ENCODE measurements at places on chromosomes 6 and 20. TPM values are rescaled to one million over a fixed set of nuclear protein-coding genes. Genes with fewer than 3 reads are reported as not detected.
A peak's percentile ranks its signal among the peaks of the same experiment; 100 is the strongest.

GRCh38 chr6:140078561-140079125, 704.2 kb upstream of the CITED2 start:
- DNase-seq: no peak

Gene BPIFB4
- not detected for total RNA-seq

DNA sequence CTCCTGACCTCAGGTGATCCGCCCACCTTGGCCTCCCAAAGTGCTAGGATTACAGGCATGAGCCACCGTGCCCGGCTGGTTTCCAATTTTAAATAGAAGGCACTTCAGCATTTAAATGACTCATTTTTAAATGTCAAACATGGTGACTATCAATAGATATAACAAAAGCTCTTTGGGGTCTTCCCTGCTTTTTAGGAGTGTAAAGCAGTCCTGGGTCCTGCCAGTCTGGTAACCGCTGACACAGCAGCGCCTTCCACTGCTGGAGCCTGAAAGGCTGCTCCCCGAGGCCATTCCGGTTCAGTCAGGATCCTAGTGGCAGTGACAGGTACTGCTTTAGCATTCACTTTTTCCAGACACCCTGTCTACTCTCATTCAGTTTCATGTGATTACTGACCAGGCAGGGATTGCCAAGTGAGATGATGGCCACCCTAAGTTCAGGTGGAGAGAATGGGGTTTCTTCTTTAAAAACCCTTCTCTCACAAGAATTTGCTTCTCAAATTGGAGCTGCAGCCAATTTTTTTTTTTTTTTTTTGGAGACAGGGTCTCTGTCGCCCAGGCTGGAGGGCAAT, 5.1 kb downstream of the DIDO1 start:
- peak; percentile 76 for DNase-seq

DNA sequence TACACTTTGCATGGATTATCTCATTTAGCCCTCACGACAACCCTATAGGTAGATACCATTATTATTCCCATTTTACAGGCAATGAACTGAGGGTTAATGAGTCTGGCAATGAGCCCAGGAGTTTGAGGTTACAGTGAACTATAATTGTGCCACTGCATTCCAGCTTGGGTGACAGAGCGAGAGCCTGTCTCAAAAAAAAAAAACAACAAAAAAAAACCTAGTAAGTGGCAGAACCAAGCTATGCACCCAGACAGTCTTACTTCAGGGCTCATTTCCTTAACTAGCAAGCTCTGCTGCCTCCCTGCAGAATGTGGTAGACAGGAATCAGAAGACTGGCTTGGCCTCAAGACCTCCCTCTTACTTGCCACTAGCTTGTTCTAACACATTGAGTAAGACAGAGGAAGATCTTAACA, 71.9 kb upstream of the RREB1 start:
- DNase-seq: no peak

Gene MYO6
- total RNA-seq: 10.6 TPM

Gene SLC9A8
- total RNA-seq: 6.4 TPM

DNA sequence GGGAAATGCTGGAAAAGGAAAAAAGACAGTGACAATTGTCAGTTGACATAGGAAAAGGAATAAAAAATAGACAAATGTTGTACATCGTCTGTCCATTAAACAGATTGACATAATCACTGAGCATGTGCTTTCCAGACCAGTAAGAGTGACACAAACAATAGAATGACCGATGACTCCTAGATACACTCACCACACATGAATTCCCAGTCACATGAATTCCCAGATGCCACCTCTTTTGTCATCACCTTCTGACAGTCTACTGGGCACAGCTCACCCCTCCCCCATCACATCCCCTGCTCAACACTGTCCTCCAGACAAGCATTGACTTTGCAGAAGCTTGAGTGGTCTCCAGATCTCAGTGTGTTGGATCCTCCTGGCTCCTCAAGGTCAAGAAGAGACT, 25.9 kb downstream of the POM121L2 start:
- no peak for DNase-seq

DNA sequence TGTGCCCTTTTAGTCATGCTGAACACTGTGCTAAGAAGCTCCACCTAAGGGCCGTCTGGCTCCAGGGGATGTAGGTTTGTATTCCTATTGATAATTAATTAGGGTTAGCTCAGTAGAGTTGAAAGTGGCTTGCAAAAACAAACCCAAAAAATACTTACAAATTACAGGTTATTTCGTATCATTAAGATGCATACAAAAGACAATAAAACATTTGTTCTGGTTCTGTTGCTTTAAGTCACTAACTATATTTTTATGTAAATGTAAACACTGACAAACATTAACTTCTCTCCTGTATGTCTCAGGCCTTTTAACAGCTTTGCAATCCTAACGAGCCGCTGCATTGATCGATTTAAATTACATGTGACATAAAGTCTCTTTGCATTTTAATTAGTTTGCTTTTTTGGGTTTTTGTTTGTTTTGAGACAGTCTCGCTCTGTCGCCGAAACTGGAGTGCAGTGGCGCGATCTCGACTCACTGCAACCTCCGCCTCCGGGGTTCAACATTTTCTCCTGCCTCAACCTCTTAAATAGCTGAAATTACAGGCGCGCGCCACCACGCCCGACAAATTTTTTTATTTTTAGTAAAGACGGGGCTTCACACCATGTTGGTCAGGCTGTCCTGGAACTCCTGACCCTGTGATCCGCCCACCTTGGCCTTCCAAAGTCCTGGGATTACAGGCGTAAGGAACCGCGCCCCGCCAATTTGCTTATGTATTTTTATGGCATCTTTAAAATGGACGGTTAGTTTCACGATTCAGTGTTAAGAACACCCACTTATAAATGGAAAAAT, 110.9 kb downstream of the HFE start:
- DNase-seq: no peak

GRCh38 chr6:115783402-115784061, 277.2 kb downstream of the FRK start:
- DNase-seq: no peak

- DNase-seq: no peak
Measured at GRCh38 chr6:149266659-149267058, 50.9 kb upstream of the TAB2 start.

Gene SIRPG
- total RNA-seq: not detected
